HFFc6 (cell line): ENCODE measurements at places on chromosomes 2 and 18.
A peak's percentile ranks its signal among the peaks of the same experiment; 100 is the strongest.

GRCh38 chr18:78991446-78991845, 11.8 kb downstream of the SALL3 start:
- DNase-seq = no peak
- H3K4me1 ChIP-seq = no peaks in the 10 kb centered on the region
- H3K27me3 ChIP-seq = no peaks in the 10 kb centered on the region; the same call in 1 of the 2 replicates
- no peak overlapping the region for H3K27ac ChIP-seq

DNA sequence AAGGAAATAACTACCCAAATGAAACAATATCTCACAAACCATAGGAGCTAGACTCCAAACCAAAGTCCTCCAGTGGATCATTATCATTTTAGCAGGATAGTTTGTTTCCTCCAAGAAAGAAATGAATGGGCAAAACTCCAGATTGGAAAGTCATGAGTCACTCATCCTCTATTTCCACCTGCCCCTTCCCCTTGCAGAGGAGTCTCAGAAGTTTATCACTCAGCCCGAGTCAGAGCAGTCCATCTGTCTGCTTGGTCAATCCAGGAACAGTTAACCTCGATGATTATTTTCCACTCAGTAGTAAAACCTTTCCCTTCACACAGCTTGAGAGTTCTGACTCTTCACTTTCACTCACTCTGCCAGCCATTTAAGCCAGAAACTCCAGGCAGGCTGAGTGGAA, 462.2 kb downstream of the BCL11A start:
- no peak overlapping the region for H3K4me3 ChIP-seq
- no peaks in the 10 kb centered on the region for H3K27me3 ChIP-seq
- no peaks in the 10 kb centered on the region for H3K36me3 ChIP-seq
- H3K27ac ChIP-seq = no peak overlapping the region
- DNase-seq = no peak
- H3K4me1 ChIP-seq = no peaks in the 10 kb centered on the region

DNA sequence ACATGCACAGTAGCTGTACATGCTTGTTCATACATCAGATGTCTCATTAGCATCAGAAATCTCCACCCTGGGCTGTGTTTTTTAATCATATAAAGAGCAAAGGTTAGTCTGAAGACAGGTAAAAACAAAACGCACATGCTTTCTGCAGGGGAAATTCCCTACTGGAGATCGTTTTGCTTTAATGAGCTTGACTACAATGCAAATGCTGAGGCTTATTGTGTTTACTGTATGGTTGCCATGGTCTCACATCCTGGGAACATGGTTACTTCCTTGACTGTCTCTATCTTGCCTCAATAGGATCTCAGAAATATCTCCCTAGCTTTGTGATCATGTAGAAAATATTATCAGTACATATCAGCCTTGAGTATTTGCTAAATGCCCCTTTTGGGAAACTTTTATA, 336.5 kb upstream of the TFPI start:
- no peak for DNase-seq
- peaks cover 2% of the 10 kb centered on the region; the same call in 1 of the 2 replicates for H3K27me3 ChIP-seq
- no peak overlapping the region for H3K27ac ChIP-seq
- H3K4me3 ChIP-seq = no peak overlapping the region
- H3K36me3 ChIP-seq = no peaks in the 10 kb centered on the region; the same call in 1 of the 2 replicates

DNA sequence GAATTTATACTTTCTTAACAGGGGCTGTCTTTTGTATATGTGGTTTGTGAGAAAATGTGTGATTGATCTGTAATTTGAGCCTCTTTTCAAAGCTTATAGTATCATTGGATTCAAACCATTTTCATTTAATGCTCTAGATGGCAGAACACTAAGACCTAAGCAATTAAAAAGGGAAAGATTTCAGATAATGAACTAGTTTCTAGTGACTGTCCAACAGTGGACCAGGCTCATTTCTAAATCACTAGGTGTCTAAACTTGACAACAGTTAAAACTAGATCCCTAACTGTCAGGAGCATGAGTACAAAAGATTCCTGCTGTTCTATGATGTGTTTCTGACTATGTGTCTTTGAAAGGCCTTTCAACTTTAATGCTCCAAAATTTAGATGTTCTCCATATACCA, 54.6 kb downstream of the ANKRD44 start:
- peaks cover 8% of the 10 kb centered on the region for H3K4me1 ChIP-seq
- DNase-seq = no peak
- H3K4me3 ChIP-seq = no peak overlapping the region
- peaks cover 1% of the 10 kb centered on the region; the same call in 1 of the 2 replicates for H3K27me3 ChIP-seq
- H3K27ac ChIP-seq = no peak overlapping the region

GRCh38 chr18:56890632-56891031, 239.5 kb downstream of the WDR7 start:
- H3K36me3 ChIP-seq = peaks cover 4% of the 10 kb centered on the region; the same call in 1 of the 2 replicates
- peak overlapping the region; percentile 46 for H3K4me3 ChIP-seq
- peak; percentile 86 for DNase-seq
- H3K27ac ChIP-seq = peak overlapping the region; percentile 76
- no peaks in the 10 kb centered on the region for H3K27me3 ChIP-seq

GRCh38 chr18:75503615-75504014, 76.1 kb upstream of the SMIM21 start:
- no peak for DNase-seq
- no peak overlapping the region for H3K4me3 ChIP-seq
- H3K27me3 ChIP-seq = peaks cover 3% of the 10 kb centered on the region; the same call in 1 of the 2 replicates
- no peak overlapping the region for H3K27ac ChIP-seq

GRCh38 chr2:201144101-201145051, 28.4 kb downstream of the CFLAR start:
- peaks cover 27% of the 10 kb centered on the region for H3K36me3 ChIP-seq
- no peak for DNase-seq
- no peaks in the 10 kb centered on the region for H3K27me3 ChIP-seq
- H3K4me1 ChIP-seq = peaks cover 26% of the 10 kb centered on the region
- no peak overlapping the region for H3K27ac ChIP-seq

- no peaks in the 10 kb centered on the region; the same call in 1 of the 2 replicates for H3K27me3 ChIP-seq
- DNase-seq = no peak
- H3K4me3 ChIP-seq = no peak overlapping the region
- H3K36me3 ChIP-seq = no peaks in the 10 kb centered on the region
Observed at GRCh38 chr2:168272225-168272624, 24.8 kb upstream of the STK39 start.

DNA sequence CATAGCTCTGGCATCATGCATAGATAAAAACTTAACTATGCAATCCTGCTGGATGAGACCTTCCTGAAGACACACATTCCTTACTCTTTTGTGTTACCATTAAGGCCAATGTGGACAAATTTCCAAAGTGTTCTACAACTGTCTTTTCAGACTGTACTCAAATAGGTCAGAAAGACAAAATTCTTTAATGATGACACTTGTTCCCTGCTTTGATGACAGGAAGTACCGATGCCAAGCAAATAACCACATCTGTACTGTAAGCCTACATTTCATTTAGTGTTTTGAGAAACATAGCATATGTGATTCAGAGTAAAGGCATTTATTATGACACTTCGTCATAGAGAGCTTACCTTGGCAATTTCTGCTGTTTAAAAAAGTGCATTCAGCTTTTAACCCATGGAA, 55.0 kb downstream of the PMAIP1 start:
- H3K27me3 ChIP-seq = no peaks in the 10 kb centered on the region; the same call in 1 of the 2 replicates
- H3K27ac ChIP-seq = peak overlapping the region; percentile 19; the same call in 1 of the 2 replicates
- DNase-seq = peak; percentile 52

- no peak for DNase-seq
- H3K36me3 ChIP-seq = no peaks in the 10 kb centered on the region
- no peaks in the 10 kb centered on the region for H3K27me3 ChIP-seq
Observed at GRCh38 chr2:49270091-49270490, 115.8 kb upstream of the FSHR start.

DNA sequence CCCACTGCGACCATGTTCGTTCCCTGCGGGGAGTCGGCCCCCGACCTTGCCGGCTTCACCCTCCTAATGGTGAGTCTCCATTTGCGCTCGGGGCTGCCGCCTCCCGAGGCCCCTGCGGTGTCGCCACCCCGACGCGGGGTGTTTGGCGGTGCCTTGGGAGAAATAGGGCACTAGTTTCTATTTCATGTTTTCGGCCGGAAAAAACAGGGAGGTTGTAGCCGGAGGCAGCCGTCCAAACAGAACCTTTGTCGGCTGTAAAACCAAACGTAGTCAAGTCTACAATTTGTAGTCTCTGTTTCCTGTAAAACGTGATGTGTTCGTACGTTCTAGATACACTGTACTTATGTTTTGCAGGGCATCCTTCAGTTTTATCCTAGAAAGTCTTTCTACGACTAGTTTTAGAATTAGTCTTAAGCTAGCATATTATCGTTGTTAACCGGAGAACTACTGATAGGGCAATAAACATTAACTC, 290 bp downstream of the PSMG2 start:
- H3K27ac ChIP-seq = peak overlapping the region; percentile 100
- H3K36me3 ChIP-seq = peaks cover 31% of the 10 kb centered on the region
- H3K4me3 ChIP-seq = peak overlapping the region; percentile 97
- DNase-seq = no peak

- no peak for DNase-seq
- peaks cover 35% of the 10 kb centered on the region for H3K27me3 ChIP-seq
- H3K36me3 ChIP-seq = no peaks in the 10 kb centered on the region
- H3K4me1 ChIP-seq = no peaks in the 10 kb centered on the region
Observed at GRCh38 chr18:63099091-63099840, 220.3 kb downstream of the BCL2 start.

GRCh38 chr18:26432651-26433424, 115.5 kb downstream of the KCTD1 start:
- no peaks in the 10 kb centered on the region for H3K36me3 ChIP-seq
- no peak for DNase-seq
- H3K27ac ChIP-seq = no peak overlapping the region
- no peak overlapping the region for H3K4me3 ChIP-seq
- peaks cover 33% of the 10 kb centered on the region for H3K4me1 ChIP-seq

- H3K4me3 ChIP-seq = no peak overlapping the region
- peaks cover 2% of the 10 kb centered on the region for H3K27me3 ChIP-seq
- H3K36me3 ChIP-seq = no peaks in the 10 kb centered on the region
- peaks cover 52% of the 10 kb centered on the region for H3K4me1 ChIP-seq
Observed at GRCh38 chr2:217468042-217468830, 534.6 kb downstream of the TNS1 start.

DNA sequence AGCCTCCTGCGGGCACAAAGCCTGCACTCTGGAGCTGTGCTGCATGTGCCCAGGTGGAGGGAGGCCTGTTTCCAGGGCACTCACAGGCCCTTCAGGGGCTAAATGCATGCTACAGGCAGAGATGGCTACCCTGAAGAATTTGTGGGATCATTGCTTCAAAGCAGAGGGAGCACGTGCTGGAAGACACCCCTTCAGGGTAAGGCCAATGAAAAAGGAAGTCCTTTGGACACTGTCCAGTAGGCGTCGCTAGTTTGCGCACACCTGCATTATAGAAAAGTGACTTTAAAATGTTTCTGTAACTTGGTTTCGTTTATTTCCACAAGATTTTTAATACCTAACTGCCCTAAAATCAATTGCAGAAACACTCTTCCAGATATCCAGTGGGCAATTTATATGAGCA, 325.3 kb downstream of the ZNF516 start:
- no peaks in the 10 kb centered on the region for H3K36me3 ChIP-seq
- no peak overlapping the region for H3K4me3 ChIP-seq
- no peak overlapping the region for H3K27ac ChIP-seq
- peaks cover 4% of the 10 kb centered on the region for H3K27me3 ChIP-seq
- no peaks in the 10 kb centered on the region for H3K4me1 ChIP-seq
